Fibroblast of the conjunctiva (primary cell): ENCODE measurements at places on chromosomes 6 and 20.

GRCh38 chr6:55212156-55212555 is 37.8 kb downstream of the HCRTR2 start:
- DNase-seq: no peak

DNA sequence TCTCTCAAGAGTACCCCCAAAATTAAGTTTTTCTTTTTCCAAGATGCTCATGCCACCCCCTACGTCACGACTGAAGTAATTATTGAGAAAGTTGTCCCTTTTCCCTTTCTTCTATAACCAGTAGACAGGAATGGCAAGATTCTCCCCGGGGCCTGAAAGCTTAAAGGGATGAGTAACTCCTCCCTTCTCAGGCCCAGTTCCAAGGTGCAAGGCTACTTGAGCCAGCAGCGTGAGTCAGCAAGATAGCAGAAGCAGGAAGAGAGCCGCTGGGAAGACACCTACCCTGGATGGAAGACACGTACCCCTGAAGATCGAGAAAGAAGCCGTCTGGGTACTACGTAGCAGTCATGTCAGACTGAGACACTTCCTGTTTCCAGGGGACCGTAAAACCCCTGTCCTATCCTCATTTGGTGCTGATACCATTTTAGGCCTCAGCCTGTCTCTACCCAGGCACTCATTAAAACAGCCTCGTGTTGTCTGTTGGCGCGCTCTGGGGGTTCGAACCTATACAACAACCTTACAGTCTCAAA is 241.0 kb downstream of the ADGRG6 start:
- DNase-seq: peak; percentile 53

GRCh38 chr20:24658920-24659660 is 189.7 kb downstream of the SYNDIG1 start:
- DNase-seq: no peak

DNA sequence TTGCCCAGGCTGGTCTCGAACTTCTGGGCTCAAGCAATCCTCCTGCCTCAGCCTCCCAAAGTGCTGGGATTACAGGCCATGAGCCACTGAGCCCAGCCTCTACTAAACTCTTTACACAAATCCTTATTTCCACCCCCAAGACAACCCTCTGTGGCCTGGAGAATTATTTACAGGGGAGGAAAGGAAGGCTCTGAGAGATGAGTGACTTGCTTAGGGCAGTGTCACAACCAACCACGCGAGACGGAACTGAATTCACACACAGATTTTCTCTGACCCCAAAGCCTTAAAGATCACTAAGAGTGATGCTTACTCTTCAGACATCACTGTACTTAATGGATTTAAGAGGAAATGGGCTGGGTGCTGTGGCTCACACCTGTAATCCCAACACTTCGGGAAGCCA is 86.2 kb downstream of the RIPOR3 start:
- DNase-seq: no peak

- no peak for DNase-seq
Observed at GRCh38 chr6:168045706-168046620, 33.0 kb downstream of the FRMD1 start.

- DNase-seq: no peak
Observed at GRCh38 chr6:131036601-131037000, 26.4 kb downstream of the EPB41L2 start.

GRCh38 chr6:144123421-144123820 is 26.9 kb upstream of the STX11 start:
- no peak for DNase-seq

DNA sequence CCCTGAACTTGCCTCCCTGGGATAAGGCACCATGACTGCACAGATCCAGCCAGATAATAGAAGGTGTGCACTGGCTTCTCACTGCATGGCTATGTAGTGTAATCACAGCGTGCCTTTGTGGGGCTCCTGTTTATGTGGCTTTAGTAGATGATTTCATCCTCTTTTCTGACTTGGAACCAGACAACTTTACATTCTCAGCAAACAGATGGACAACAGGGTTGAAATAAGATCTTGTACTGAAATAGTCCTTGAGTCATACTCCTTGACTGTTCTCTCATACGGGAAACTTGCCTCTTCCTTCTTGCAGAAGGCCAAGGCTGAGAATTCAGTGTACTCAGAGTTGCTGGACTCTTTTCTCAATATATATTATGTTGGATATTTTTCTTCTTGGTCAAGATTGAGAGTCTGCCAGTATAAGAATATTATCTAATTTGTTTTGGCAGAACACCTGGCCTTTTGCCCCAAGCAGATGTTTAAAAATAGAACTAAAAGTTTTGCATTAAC is 25.0 kb upstream of the RNF144B start:
- peak; percentile 85 for DNase-seq

DNA sequence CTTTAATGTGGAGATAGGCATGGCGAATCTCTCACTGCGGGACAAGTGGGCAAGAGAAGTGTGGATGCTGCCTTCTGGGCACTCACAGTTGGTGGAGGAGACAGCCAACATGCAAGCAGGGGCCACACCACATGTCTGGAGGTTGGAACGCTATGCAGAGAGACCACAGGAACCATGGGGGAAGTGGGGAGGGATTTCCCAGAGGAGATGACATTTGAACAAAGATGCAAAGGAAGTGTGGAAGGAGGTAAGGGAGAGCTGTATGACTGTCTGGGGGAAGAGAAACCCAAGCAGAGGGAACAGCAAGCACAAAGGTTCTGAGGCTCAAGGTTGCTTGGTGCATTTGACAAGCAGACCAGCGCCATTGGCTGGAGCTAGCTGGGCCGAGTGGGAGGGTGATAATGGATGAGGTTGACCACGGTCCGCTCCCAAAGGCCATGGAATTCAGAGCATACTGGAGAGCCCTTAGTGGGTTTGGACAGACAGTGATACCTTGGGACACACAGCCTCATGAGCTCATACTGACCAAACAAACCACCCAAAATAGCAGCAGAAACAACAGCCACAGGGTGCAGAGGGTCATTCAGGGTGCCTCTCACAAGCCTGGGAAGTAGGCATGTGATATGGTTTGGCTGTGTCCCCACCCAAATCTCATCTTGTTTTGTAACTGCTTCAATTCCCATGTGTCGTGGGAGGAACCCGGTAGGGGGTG is 7.6 kb upstream of the FAM110A start:
- no peak for DNase-seq

- DNase-seq: no peak
Observed at GRCh38 chr6:161139766-161140553, 133.9 kb downstream of the AGPAT4 start.

DNA sequence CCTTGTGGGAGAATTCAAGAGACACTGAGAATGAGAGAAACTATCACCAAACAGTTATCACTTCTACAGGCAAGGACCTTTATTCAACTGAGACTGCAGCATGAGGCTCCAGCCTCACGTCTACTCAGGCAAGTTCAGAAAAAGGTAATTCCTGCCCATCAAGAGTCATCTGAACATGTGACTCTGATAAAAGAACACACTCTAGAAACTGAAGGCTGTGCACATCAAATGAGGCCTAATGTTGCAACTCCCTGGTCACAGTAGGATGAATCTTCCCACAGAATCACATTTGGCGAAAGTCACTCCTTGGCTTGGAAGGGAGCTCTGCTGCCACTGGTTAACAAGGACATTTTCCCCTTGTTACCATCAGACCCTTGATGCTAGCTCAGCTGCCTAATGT is 71.2 kb upstream of the EMILIN3 start:
- no peak for DNase-seq

- no peak for DNase-seq
Observed at GRCh38 chr6:116393430-116393829, 22.7 kb downstream of the DSE start.

GRCh38 chr6:69422475-69422874 is 374.3 kb downstream of the LMBRD1 start:
- DNase-seq: no peak

DNA sequence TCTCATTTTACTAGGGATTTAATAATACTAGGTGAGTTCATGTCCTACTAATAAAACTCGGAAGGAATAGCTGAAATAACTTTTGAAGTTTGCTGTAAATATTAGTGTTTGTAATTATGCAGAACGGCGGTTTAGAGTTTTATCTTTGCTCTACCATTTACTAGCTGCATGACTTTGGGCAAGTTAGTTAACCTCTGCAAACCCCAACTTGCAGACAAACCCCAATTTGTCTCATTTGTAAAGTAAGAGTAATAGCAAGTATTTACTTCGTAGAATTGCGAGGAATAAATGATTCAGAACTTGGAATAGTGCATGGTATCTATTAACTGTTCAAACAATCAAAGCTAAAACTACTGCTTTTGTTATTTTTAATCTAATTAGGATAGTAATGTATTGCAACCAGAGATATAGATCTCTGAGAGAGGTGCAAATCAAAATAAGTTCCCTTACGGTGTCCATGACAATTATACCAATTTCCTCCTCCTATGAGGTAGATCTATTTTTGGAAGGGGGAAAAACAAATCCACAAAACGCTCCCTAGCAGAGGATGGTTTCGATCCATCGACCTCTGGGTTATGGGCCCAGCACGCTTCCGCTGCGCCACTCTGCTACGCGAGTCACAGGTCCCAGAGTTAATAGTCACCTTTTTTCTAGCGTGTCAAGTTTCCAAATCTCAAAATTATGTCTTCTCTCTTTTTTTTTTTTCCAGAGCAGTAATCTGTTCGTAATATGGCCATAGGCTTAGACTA is 35.1 kb upstream of the BTN3A2 start:
- DNase-seq: peak; percentile 42

DNA sequence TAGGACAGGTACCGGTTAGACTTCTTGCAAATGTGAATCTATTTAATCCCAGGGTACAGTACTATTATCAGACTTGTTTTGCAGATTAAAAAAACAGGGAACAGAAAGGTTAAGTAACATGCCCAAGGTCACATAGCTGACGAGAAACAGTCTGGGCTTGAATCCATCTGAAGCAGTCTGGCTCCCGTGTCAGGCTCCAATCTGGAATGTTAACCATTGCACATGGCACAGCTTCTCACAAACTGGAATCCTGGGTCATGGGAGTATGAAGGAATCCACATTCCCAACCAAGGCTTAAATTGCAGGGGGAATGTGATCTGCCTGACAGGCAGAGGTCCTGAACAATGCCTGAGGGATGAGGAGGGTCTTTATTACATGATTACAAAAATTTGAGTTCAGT is 187.5 kb upstream of the SPTLC3 start:
- no peak for DNase-seq

- DNase-seq: peak; percentile 81
Observed at GRCh38 chr6:4351520-4352321, 216.3 kb upstream of the ECI2 start.

DNA sequence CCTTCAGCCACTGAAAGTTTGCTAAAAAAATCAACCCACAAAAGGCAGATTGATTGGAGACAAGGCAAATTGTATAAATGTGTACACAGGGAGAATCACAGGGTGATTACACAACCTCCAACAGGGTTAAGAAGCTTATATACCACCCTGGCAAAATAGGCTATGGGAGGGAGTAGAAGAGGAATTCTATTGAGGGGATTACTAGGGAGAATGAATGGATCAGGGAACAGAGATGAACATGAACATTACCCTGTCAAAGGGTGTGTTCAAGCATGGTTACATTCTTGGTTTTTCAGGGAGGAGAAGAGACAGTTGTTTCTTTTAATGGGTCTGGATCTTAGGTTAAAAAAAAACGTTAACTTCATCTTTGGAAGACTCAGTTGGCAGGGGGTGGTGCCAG is 5.1 kb upstream of the MRS2 start:
- DNase-seq: no peak

GRCh38 chr6:12800120-12800519 is 83.6 kb downstream of the PHACTR1 start:
- DNase-seq: no peak

DNA sequence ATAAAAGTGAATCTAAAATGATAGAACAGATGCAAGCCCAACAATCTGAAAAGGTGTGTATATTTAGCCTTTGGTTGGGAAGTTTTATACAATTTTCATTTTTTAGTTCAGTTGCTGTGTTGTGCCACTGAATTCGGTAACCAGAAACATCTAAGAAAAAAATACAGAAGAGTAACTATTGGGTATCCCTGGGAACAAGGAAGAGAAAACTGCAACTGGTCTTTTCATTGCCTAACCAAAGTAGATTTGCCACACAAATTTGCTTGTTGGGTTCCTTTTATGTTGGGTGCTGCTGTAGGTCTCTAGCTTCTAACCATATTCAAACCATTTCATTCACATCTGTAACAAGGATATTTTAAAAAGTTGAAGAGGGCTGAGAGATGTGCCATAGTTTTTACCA is 2.8 kb upstream of the TMEM30A start:
- no peak for DNase-seq

GRCh38 chr6:112026933-112027332 is 27.0 kb upstream of the CCN6 start:
- no peak for DNase-seq

DNA sequence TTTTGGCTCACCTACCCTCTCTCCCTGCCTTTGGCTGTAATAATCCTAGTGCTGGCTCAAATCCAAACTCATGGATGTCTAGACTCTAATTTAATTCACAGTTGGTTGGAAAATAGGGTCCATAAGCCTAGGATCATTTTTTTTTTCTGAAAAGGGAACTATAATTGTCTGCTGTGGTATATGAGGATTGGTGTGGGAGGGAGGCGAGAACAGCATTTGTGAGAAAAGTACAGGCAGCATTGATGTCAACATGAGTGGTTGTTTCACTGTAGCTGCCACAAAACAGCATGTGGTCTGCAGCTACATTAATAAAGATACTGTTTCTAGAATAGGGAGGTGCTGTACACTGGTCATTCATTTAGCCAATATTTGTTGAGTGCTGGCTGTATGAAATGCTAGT is 18.6 kb upstream of the POLR1H start:
- DNase-seq: no peak

DNA sequence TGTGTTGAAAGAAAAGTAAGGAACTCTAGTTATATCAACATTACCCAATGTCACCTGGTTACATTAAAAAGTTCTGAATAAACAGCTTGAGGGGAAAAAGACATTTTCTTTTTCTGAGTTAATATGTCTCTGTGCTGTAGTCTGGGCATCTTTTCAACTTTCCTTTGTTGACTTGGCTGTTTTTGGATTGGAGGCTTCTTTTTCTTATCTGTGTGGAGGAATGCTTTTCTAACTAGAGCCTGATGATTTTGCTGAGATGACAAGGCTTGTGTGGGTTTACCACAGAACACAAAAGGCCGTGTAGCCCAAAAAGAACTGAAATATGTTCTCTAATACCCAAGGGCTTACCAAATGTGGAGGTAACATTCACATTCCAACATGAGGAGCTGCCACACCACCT is 161.8 kb downstream of the KCNQ5 start:
- DNase-seq: peak; percentile 16

DNA sequence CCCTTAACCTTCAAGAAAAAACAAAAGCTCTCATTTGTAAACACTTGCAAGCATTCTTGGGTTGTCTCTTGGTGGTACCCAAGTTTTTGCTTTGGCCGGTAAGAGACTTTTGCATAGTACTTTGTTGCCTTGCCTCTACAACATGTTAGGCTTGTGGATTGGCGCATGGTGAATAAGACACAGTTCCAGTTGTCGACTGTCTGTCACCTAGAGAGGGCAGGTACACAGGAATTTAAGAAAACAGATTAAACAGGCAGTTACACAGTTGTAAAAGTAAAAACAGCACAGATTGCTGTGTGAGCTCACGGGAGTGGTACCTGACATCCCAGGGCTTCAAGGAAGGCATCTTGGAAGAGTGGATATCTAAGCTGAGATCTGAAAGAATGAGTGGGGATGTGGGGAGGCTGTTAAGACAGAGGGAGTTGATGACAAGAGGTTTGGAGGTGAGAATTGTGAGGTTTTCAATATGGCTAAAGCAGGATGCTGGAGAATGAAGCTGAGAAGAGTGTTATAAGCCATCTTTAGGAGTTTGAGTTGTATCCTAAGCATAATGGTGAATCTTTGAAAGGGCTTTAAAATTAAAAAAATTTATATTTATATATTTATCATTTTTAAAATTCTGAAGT is 19.2 kb downstream of the UTRN start:
- DNase-seq: no peak

- no peak for DNase-seq
Observed at GRCh38 chr20:48056218-48056617, 270.9 kb upstream of the SULF2 start.
